ENCODE measurements at places on chromosomes 2 and 18.
A peak's percentile ranks its signal among the peaks of the same experiment; 100 is the strongest.

- DNase-seq: no peak
Measured at GRCh38 chr2:54482715-54483114, 26.6 kb downstream of the SPTBN1 start.

DNA sequence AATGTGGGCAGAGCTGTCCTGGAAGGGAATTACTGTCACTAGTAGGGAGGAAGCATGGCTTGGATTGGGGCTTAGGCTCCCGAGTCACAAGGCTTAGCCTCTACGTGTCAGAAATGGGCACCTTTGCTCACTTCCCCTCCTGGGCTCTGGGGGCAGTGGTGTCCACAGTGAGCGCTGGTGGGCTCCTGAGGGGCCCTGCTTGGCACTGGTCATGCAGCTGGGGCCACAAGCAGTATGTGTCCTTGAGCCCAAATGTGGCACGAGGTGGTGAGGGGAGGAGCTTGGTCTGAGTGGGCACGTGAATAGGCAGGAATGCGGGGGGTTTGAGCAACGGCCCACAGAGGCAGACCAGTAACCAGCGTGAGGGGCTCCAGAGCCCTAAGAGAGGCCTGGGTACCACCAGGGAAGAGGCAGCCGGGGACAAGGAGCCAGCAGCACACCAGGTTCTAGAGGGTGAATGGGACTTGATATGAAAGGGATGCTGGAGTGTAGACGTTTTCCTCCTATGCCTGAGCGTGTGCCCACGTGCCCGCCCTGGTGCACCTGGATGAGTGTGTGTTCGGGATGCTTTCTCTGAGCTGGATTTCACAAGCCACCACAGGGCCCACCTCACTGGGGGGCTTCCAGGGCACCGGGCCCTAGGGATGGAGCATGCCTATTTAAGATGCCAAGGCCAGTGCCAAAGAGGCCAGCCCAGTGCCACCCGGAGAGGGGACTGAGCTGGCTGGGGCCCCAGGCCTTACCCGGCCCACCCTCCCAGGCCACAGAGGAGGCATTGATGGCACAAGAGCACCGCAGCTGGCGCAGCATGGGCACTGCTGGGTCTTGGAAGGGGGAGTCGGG, 22.8 kb upstream of the PTMA start:
- DNase-seq: no peak

DNA sequence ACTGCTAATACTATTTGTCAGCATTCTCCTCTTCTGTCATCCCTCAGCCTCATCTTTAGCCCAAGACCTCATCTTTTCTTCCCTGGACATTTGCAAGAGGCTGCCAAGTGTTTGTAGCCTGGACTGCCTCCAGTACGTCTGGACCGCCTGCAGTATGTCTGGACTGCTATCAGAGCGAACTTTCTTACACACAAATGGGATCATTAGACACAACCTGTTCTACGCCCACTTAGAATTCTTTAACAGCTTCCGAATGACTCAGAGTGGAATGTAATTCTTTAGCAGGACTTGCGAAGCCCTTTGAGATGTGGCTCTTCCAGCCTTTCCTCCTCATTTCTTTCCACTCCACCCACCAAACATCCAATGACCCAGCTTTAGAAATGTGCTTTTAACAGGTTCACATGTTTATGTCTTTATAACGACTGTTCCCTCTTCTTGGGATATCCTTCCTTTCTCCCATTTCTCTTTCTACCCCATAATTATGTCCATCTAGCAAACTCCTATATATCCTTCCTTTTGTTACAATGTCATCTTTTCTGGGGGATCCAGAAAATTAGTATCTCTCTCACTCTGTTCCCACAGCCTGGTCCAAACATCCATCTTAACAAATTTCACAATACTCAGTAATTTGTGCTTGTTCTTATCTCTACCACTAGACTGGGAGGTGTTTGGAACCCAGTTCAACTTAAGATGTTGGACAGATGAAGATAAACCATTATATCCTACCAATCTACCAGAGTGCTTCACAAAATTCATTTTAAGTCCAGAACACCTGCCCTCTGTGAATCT, 171.3 kb upstream of the PGAP1 start:
- no peak for DNase-seq

DNA sequence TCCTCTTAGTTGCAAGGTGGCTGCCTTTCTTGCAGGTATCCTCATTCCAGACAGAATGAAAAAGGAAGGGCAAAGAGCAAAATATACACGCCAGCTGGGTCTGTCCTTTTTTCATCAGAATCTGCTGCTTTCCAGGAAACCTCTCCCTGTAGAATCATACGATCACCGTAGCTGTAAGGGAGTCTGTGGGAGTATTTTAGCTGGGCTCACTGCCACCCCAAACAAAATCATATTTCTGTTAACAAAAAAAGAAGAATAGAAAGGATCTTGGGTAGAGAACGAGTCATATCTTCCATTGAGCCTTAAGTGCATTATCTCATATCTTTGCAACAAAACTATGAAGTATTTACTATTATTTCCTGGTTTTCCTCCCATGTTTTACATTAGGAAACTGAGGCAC, 15.0 kb upstream of the TANC1 start:
- DNase-seq: no peak

GRCh38 chr2:163182764-163183354, 344.3 kb upstream of the KCNH7 start:
- no peak for DNase-seq

- no peak for DNase-seq
Measured at GRCh38 chr2:10591207-10591606, 98.6 kb downstream of the NOL10 start.

DNA sequence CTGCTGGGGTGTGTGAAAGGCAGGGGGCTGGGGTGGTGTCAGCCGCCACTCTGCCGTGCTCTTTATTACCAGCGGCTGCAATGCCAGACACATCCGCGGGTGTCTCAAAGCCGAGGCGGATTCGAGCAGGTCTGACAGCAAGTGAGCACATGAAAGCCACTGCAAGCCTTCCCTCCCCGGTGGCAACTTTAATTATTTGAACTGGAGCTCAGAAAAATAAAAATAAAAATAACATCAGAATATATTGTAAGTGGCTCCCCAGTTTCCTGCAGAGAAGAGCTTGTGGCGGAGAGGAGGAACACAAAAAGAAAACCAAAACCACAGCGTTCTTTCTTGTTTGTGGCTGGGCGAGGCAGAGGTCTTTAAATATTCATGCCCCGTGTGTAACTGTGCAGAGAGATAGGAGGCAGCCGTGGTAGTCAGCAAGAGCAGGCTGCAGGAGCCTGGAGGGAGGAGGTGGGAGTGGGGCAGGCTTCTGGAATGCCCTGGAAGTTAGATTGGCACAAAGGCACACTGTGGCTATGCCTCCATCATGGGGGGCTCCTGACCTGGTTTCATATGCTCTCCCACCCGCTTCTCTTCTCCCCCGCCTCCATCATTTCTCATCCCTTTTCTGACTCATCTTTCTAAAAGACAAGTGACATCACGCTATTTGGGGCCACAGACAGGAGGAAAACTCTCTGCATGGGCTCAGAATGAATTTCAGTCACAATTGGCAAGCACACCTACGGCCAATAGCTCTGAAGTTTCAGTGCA, 199.8 kb downstream of the CLIP4 start:
- DNase-seq: peak; percentile 62

DNA sequence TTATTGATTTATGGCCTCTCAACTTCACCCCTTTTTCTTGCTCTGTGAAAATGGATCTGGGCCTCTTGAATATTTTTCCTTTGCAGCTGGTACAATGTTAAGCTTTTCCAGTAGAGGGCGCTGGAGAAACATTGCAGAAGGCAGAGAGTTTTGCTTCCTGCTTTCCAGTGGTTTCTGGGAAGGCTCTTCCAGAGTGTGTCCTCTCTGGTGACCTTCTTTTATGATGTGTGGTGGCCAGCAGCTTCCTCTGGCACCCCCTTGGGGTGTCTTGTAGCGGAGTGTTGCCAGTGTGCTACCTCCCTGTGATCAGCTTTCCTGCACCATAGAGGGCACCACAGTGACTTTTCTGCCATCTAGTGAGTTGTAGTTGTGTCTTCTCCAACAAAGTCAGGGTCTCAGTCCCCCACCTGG, 25.4 kb upstream of the MGAT5 start:
- no peak for DNase-seq

GRCh38 chr2:175293776-175294175, 112.3 kb upstream of the ATP5MC3 start:
- no peak for DNase-seq

- no peak for DNase-seq
Measured at GRCh38 chr2:57894381-57894780, 152.2 kb upstream of the VRK2 start.

GRCh38 chr2:177283906-177284305, 19.4 kb upstream of the NFE2L2 start:
- DNase-seq: no peak

DNA sequence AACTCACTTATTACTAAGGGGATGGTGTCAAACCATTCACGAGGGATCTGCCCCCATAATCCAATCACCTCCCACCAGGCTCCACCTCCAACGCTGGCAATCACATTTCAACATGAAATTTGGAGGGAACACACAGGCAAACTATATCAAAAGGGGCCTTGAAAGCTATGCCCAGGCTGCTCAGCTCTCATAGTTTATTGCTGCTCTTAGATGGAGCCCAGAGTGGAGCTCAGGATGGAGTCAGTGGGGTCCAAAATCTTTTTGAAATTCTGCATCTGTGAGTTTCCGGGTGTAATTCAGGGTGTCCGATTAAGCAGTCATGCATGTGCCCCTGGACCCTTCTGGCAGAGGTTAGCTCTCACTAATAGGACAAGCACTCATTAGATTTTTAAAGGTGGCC, 24.3 kb downstream of the RHOB start:
- DNase-seq: no peak

- DNase-seq: no peak
Measured at GRCh38 chr2:100359576-100359975, 37.3 kb upstream of the LONRF2 start.

DNA sequence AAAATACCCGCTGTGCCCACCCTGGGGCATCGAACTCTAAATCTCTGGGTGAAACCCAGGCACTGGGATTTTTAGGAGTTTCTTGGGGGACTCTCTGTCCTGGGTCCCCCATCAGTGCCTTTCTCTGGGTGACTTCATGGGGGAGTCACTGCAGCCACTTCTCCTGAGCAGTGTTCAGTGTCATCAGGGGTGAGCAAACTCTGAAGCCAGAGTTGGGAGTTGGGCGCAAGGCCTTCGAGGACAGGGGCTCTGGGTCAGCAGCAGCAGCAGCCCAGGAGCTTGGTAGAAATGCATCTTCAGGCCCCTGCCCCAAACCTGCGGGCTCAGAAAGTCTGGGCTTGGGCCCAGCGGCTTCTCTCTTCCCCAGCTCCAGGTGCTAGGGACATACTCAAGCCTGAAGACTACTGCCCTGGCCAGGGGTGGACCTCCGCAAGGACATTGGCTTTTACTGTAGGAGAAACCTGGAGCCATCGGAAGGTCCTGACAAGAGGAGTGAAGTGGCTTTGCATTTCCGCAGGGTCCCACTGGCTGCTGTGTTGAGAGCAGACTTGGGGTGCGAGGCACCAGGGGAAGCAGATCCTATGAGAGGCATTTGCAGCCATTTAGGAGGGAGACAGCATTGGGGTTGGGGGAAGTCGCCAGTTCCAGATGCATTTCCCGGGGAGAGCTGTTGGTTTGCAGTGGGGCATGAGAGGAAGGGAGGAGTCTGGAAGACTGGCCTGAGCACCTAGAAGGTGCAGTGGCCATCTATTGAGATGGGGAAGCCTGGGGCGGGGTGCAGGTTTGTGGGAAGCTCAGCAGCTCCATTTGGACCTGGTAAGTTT, 51.5 kb upstream of the FAHD2A start:
- DNase-seq: no peak

DNA sequence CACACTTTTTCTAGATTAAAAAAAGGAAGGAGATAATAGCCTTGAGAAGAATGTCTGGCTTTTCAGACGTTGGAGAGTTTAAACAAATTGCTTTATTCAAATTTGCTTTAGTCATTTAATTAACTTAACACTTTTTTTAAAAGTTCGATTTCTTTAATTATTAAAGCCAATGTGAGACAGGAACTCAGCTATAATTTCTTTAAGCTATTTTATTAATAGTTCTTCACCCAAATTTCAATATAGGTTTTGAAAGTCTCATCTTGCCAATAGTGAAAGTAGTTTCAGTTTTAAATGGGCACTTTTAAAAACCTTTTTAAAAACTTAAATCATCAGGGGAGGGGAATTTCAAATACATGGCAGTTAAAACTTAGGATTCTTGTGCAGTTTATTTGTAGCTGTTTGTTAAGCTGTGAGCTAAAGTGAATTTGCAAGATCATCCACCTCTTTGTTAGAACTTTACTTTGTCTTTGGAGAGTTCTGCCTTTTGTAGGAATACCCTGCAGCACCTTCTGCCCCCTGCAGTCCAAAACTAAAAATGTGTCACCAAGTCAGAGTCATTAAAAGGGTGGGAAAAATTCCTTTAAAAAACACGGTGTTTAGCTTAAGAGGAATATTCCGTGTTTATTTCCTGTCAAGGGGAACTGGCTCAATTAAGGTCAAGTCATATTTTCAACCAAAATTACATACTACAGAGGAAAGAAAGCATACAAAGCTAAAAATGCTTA, 4.6 kb downstream of the TGIF1 start:
- DNase-seq: no peak

GRCh38 chr2:230423851-230424458, 8.0 kb downstream of the SP100 start:
- no peak for DNase-seq

All from T-helper 2 cell treated with Interferon-gamma antibody and Interleukin-4, amounts not matched to agents 5 μg/mL and 100 μg/mL, for 36 hours (primary cell).